ENCODE measurements at places on chromosomes 3 and 15.

DNA sequence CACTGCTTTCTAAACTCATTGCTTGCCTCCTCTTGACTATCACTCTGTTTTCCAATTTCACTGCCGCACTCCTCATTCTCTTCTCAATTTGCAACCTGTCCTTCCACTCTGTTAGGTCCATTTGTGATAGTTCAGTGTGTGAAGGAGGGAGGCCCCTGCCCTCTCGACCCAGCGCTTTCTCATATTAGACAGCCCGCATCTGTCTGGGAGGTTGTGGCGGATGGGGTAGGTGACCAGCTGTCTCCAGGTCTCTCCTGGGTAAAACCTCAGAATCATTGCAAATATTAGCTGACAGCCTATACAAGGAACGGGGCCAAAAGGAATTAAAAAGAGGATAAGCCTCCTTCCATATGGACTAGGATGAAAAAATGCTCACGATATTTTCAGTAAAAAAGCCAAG is 358.3 kb downstream of the SHQ1 start:
- no peak for DNase-seq

GRCh38 chr15:41567261-41567660 is 8.2 kb downstream of the TYRO3 start:
- DNase-seq = no peak

GRCh38 chr15:25624504-25625177 is 185.8 kb upstream of the UBE3A start:
- no peak for DNase-seq

- DNase-seq = peak; percentile 51
Observed at GRCh38 chr3:197791892-197792647, 1.0 kb downstream of the LRCH3 start.

GRCh38 chr3:196320137-196320536 is 2.1 kb upstream of the DYNLT2B start:
- no peak for DNase-seq
